Aorta (tissue), 5 donors: ENCODE measurements at places on chromosomes 6 and 20.
A peak's percentile ranks its signal among the peaks of the same experiment; 100 is the strongest.

DNA sequence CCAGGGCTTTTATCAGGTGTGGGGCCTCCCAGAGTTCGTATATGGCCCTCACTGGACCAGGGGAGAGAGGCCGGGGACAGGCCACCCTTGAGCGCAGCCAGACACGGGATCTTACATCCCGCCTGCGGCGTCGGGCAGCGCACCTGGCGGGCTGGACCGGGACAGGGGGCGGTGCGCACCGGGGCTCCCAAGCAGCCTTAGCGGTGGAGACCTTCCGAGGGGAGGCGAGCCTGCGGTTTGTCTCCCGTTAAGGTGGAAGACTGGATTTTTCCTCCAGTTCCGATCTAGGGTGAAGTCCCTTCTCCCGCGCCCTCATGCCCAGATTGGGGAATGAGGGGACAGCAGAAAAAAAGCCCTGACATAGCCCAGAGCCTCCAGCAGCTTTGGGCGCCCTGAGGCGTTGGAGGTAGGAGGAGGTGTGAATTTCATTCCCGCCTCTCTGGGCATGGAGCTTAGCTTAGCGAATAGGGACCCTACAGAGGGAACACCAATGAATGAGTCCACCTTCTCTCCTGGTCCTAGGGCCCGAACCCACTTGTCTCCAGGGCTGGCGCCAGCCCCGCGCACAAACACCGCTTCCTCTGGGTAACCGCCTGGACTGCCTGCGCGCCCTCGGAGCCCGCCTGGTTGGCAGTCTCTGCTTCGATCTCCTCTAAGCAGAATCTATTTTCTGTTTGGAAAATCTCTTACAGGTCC, 6.7 kb upstream of the LAMP5 start:
- DNase-seq = no peak

GRCh38 chr20:11432407-11432806, 485.3 kb upstream of the BTBD3 start:
- DNase-seq = no peak

DNA sequence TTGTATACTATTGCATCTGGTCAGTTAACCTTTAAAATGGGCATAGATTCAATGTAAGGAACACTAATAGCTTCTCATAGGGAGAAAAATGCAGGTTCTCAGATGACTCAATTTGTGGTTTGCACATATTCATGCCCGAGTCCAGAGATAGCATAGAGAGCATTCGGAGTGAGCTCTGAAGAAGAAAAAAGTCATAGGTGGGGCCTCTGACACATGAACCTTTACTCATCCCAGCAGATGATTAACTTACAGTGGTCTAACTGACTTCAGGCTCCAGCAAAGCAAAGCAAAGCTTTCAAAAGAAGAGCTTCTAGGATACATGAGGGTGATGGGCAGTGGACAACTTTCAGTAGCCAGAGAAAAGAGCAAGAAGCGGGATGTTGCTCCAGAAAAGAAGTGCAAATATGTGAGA, 55.3 kb upstream of the BTN3A2 start:
- no peak for DNase-seq

- no peak for DNase-seq
These were observed 192.3 kb downstream of the C6orf118 start for GRCh38 chr6:165117121-165117520.

GRCh38 chr20:48626938-48627736, 200.7 kb downstream of the PREX1 start:
- DNase-seq = peak; percentile 46

DNA sequence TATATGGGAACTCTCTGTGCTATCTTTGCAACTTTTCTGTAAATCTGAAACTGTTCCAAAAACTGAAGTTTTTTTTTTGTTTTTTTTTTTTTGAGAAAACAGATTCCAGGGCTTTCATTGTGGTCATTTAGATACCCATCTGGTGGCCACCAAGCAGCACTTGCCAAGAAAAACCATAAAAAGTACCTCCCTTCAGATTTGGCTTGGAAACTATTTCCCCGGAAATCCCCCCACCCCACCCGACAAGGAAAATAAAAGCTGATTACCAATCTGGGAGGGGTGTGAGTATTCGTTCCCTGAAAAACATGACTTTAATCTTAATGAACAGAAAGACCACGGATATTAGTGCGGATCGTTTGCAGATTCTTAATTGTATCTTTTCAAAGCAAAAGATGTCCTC, 1.9 kb downstream of the NFATC2 start:
- DNase-seq = no peak

GRCh38 chr6:79985128-79985527, 19.3 kb upstream of the TTK start:
- no peak for DNase-seq
